ENCODE measurements at places on chromosomes 2 and 18.

DNA sequence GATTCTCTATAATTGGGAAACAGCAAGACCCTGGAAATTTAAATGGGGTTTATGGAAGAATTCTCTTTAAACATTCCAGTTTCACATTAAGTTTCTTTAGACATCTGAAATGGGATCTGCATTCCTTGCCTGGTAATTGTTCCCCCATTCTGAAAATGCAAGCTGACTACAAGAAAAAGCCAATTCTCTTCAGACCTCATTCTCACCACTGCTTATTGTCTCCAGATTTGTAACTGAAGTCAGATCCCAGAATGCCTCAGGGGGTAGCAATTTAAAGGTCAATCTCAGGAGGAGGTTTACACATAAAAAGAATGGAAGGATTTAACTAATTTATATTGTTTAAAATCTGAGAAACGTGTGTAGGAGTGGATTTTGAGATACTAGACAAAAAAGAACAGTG is 41.2 kb downstream of the COL3A1 start:
- DNase-seq = no peak

- DNase-seq = no peak
These were observed 109.8 kb upstream of the RPRM start for GRCh38 chr2:153588408-153588807.

DNA sequence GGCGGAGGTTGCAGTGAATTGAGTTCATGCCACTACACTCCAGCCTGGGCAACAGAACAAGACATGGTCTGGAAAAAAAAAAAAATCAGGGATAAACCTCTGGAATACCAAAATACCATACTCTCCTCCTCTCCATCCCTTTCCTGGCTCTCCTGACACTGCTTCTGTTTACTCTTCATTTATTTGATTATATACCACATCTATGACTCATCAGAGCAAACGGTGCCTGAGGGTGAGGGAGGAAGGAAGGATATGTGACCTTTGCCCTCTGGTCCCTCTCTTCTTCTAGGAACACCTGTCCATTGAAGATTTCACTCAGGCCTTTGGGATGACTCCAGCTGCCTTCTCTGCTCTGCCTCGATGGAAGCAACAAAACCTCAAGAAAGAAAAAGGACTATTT is 30.0 kb downstream of the VIL1 start:
- DNase-seq = no peak

DNA sequence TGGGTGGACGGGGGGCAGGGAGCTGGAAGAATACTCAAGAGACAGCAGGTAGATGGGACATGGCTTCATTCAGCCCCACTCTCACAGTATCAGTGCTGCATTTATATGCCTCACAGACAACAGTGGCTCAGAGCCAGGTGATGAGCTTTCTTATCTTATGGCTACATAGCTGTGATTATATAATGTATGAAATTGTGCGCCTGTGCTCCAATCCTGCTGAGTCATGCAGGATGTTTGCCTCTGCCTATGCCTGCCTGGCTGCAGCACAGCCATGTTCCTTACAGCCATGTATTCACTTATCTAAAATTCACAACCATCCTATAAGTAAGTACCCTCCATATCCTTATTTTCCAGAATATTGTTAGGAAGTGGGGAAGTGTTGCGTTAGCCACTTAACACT is 37.7 kb upstream of the RNF103 start:
- no peak for DNase-seq

DNA sequence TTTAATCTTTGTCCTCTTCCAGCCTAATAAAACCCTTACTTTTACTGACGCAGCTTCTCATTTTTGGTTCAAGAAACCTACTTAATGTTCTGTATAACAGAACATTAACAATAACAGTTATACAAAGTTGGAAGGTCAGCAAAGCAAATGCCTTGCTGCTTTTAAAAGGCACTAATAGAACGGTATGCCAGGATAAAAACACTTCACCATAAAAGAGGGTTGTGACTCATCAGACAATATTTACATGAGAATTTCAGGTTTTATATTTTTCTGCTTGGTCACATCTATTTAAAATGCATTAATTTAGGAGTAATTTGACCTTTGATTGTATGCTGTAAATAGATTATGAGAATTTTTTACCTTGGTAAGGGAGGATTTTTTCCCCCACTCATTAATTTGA is 3.0 kb downstream of the KLHL41 start:
- no peak for DNase-seq

- DNase-seq = no peak
These were observed 13.8 kb downstream of the BABAM2 start for GRCh38 chr2:27904405-27904665.

GRCh38 chr2:84849271-84849952 is 31.5 kb downstream of the TRABD2A start:
- DNase-seq = no peak

- no peak for DNase-seq
These were observed 522.3 kb downstream of the SOX11 start for GRCh38 chr2:6214471-6214870.

All from C1 segment of cervical spinal cord (tissue), 14 donors.